Sigmoid colon (tissue), 7 donors: ENCODE measurements at places on chromosomes 16 and 17. TPM values are rescaled to one million over a fixed set of nuclear protein-coding genes. Genes with fewer than 3 reads are reported as not detected.
A peak's percentile ranks its signal among the peaks of the same experiment; 100 is the strongest.

- peaks cover 16% of the 10 kb centered on the region for H3K4me1 ChIP-seq
- no peak overlapping the region for H3K4me3 ChIP-seq
- no peak for DNase-seq
Measured at GRCh38 chr17:2101448-2102257, 46.8 kb downstream of the HIC1 start.

- H3K27ac ChIP-seq, result no peak overlapping the region
- H3K36me3 ChIP-seq, result no peaks in the 10 kb centered on the region
- DNase-seq, result no peak
- no peaks in the 10 kb centered on the region for H3K4me1 ChIP-seq
- H3K4me3 ChIP-seq, result no peak overlapping the region
Measured at GRCh38 chr17:5846001-5846400, 224.2 kb upstream of the WSCD1 start.

DNA sequence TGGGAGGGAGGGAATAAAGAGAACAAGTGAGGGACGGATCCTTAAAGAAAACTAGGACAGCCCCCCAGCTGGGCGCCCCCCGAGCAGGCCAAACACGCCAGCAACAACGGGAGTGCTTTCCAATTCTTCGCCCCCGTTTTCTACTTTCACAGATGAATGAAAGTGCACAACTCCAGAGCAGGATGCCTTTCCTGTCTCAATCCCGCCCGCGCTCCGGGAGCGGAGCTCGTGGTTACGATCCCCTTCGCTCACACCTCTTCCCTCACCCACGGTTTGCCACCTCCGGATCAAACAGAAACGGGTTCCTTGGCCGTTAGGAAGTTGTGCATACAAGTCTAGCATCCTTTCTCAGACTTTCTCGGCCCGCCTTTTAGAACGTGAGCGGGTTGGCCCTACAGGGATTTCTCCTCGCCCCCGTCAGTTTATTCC is 680 bp downstream of the SKA2 start:
- H3K4me3 ChIP-seq, result peak overlapping the region; percentile 67
- H3K27ac ChIP-seq, result peak overlapping the region; percentile 81
- no peaks in the 10 kb centered on the region for H3K36me3 ChIP-seq

GRCh38 chr17:81992306-81993102 is 15.1 kb downstream of the ASPSCR1 start:
- H3K36me3 ChIP-seq, result peaks cover 9% of the 10 kb centered on the region
- H3K4me3 ChIP-seq, result peak overlapping the region; percentile 18
- no peak for DNase-seq

DNA sequence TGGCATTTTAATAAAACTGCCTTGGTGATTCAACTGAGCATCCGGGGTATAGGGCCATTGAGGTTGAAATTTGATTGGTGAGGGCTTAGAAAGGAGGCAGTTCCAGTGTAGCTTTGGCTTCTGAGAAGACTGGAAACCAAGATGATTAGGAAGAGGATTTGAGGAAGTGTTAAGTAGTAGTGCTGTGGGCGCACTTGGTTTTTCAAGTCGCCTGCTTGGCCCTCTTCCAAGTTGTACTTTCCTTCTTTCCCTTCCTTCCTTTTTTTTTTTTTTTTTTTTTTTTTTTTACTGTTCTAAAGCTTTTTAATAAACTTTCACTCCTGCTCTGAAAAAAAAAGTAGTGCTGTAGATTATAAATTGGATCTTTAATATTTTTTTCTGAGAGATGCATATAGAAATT is 320.5 kb downstream of the UTP18 start:
- H3K4me3 ChIP-seq, result no peak overlapping the region
- H3K36me3 ChIP-seq, result no peaks in the 10 kb centered on the region
- no peaks in the 10 kb centered on the region for H3K27me3 ChIP-seq

DNA sequence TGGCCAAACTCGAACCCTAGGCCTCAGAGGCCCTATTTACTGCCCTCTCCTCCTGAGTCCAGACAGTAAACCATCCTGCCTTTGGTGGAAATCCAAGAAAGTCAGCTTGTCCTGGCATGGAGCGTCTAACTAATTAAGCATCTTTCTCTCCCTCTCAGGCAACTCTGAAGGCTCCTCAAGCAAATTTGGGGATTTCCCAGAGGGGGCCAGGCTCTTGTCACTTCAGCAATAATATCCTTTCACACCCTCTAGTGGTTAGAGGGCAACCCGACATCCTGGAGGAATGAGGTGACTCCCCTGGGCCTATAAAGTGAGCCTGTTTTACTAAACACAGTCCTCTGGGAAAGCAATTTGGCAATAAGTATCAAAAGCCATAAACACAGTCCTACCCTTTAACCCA is 60.4 kb downstream of the NOG start:
- H3K36me3 ChIP-seq, result no peaks in the 10 kb centered on the region
- no peak overlapping the region for H3K27ac ChIP-seq
- H3K4me1 ChIP-seq, result no peaks in the 10 kb centered on the region
- H3K4me3 ChIP-seq, result no peak overlapping the region
- no peak for DNase-seq

DNA sequence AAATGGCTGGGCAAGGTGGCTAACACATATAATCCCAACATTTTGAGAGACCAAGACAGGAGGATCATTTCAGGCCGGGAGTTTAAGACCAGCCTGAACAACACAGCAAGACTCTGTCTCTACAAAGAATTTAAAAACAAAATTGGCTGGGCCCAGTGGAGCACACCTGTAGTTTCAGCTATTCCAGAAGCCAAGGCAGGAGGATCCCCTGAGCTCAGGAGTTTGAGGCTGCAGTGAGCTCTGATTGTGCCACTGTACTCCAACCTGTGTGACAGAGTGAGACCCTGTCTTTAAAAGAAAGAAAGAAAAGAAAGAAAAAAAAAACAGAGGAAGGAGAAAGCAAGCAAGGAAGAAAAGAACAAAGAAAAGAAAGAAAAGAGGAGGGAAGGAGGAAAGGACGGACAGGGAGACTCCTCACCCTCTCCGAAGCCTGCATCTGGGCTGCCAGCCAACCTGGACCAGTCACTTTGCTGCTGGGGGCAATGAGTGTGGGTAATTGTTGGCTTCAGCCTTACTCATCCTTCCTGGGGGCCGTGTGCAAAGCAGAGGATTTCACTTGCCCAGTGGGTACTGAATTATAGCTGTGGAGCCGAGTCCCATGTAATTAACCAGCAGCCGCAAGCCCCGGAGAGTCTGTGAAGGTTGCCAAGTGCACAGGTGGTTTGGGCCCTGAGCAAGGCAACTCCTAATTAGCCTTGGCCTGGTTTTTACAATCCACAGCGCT is 6.7 kb upstream of the MT4 start:
- peaks cover 3% of the 10 kb centered on the region for H3K27me3 ChIP-seq
- no peak overlapping the region for H3K27ac ChIP-seq
- no peaks in the 10 kb centered on the region for H3K4me1 ChIP-seq
- no peak for DNase-seq
- no peak overlapping the region for H3K4me3 ChIP-seq

- no peak overlapping the region for H3K27ac ChIP-seq
- H3K4me1 ChIP-seq, result no peaks in the 10 kb centered on the region
- H3K27me3 ChIP-seq, result no peaks in the 10 kb centered on the region
Measured at GRCh38 chr17:28188841-28189263, 130.1 kb upstream of the TMEM97 start.

GRCh38 chr16:69522041-69522578 is 43.7 kb upstream of the NFAT5 start:
- no peaks in the 10 kb centered on the region for H3K36me3 ChIP-seq
- no peaks in the 10 kb centered on the region for H3K4me1 ChIP-seq
- no peaks in the 10 kb centered on the region for H3K27me3 ChIP-seq
- H3K27ac ChIP-seq, result no peak overlapping the region
- H3K4me3 ChIP-seq, result no peak overlapping the region

DNA sequence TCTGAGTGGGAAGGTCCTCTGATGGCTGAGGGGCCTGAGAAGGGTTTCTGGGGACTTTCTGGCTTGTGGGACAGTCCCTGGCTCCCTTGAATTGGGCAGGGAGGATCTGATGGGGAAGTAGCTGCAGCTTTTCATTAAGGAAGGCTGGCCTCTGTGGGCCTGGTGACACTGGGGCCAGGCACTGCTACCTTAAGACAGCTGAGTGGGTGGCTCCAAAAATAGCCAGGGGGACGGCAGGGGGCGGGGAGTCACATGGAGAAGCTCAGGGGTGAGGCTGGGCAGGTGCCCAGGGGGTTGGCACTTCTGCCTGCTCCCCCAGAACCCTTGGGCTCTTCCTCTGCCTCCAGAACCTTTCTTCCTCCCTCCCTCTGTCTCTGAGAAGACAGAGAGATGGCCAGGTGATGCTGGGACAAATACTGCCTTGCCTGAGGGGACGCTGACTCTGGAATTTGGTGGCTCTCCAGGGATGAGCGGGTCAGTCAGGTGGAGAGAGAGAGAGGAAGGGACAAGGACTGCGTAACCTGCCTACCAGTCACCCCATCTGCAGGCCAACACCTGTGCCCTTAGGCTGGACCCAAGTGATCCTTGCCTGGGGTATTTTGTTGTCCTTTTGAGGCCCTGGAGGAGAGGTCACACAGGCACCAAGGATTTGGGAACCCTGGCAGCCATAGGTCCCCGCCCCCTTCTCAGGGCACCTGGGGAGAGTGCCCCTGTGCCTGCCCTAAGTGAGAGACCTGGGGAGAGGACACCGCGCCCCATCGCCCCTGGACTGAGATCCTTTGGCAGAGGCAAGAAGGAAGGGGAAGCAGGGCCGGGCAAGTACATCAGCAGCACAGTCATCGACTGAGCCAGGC is 1.7 kb upstream of the SGCA start:
- H3K4me1 ChIP-seq, result peaks cover 52% of the 10 kb centered on the region
- no peak for DNase-seq
- H3K27me3 ChIP-seq, result no peaks in the 10 kb centered on the region
- no peak overlapping the region for H3K27ac ChIP-seq
- H3K36me3 ChIP-seq, result no peaks in the 10 kb centered on the region

DNA sequence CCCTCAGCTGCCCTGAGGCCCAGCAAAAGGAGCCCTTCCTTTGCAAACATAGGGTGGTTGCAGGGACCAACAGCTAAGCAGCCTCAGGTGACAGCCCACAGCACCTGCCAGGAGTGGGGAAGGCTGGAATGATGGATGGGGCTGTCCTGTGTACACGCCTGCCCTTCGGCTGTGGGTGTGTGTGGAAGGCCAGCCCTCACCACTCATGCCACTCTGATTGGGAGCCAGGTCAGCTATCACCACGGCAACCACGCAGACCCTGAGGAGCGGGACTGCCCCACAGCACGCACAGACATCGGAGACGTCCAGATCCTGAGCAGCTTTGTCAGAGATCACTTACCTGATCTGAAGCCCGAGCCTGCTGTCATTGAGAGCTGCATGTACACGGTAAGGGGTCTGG is 11.9 kb downstream of the PIPOX start:
- no peak for DNase-seq
- no peak overlapping the region for H3K4me3 ChIP-seq
- H3K36me3 ChIP-seq, result no peaks in the 10 kb centered on the region
- H3K27ac ChIP-seq, result no peak overlapping the region

DNA sequence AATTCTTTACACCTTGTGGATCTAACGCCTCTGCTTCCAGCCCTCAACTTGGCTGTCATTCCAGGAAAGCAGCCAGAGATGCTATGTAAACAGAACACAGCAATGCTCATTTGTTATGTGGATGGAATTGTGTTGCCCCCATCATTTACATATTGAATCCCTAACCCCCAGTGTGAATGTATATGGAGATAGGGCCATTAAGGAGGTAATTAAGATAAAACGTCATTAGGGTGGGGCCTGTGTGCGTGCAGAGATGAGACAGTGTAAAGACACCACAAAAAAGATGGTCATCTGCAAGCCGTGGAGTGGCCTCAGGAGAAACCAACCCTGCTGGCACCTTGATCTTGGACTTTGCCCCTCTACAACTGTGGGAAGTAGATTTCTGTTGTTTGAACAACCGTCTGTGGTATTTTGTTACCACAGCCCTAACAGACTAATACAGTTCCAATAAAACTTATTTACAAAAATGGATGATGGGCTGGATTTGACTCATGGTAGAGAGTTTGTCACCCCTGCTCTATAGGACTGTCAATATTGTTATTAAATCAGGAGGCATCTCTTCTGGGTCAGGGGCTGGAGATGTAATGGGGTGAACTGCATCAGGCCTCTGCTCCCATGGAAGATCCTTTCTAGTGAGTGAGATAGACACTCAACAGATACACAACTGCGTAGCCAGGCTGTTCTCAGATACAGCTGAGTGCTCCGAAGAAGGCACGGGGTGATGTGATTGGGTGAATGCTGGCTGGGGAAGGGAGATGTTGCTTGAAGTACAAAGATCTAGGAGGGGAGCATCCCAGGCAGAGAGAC is 339.0 kb downstream of the SNX29 start:
- H3K36me3 ChIP-seq, result no peaks in the 10 kb centered on the region
- H3K4me3 ChIP-seq, result no peak overlapping the region
- H3K27ac ChIP-seq, result no peak overlapping the region
- DNase-seq, result no peak
- no peaks in the 10 kb centered on the region for H3K27me3 ChIP-seq
- peaks cover 18% of the 10 kb centered on the region for H3K4me1 ChIP-seq

DNA sequence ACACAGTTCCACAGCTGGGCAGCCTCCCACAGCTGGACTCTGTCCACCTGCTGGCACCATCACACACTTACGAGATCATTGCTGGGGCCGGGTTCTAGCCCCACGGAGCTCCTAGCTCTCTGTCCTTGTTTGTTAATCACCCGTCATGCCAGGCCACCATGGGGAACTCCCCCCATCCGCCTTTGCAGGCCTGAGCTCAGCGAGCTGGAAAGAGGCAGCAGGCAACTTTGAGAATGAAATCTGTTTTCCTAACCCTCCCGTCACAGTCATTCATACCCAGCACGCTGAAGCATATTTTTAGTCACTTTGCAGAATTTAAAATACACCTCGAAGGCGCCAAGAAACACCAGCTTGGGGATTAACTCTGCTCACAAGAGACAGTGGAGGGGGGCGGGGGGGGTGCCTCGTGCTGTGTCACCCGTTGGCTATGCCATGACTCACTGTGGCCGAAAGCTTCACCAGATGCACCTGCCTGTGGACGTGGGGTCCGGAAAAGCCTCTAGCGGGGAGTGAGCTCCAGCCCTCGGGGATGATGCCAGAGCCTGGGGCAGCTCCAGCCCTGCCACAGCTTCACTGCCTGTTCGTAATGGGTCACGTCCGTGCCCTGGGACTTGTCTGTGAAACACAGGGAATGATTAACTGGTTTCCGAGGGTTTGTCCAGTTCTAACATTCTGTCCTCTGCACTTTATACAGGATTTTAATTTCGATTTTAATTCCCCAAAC is 1.4 kb upstream of the SPNS2 start:
- no peak for DNase-seq
- no peaks in the 10 kb centered on the region for H3K36me3 ChIP-seq

GRCh38 chr16:80509872-80510271 is 30.9 kb upstream of the DYNLRB2 start:
- no peak overlapping the region for H3K4me3 ChIP-seq
- H3K4me1 ChIP-seq, result no peaks in the 10 kb centered on the region
- no peak overlapping the region for H3K27ac ChIP-seq
- DNase-seq, result no peak
- H3K36me3 ChIP-seq, result no peaks in the 10 kb centered on the region
- H3K27me3 ChIP-seq, result no peaks in the 10 kb centered on the region

- no peaks in the 10 kb centered on the region for H3K36me3 ChIP-seq
- DNase-seq, result no peak
- no peaks in the 10 kb centered on the region for H3K4me1 ChIP-seq
Measured at GRCh38 chr16:64253525-64253924, 868.3 kb downstream of the CDH11 start.

The SULT1A3 gene
- total RNA-seq, result 26.9 TPM

The ZNF200 gene
- 5.6 TPM for total RNA-seq

The CSH1 gene
- not detected for total RNA-seq

The SLC13A2 gene
- total RNA-seq, result under 0.01 TPM

The PNMT gene
- total RNA-seq, result 5.0 TPM

The PPP1R27 gene
- not detected for total RNA-seq

The CCDC144A gene
- 10.5 TPM for total RNA-seq

The CAPNS2 gene
- total RNA-seq, result not detected

The TPPP3 gene
- total RNA-seq, result 19.5 TPM

The HS3ST3A1 gene
- 3.7 TPM for total RNA-seq
